Erythroblast (primary cell): ENCODE measurements at places on chromosomes 11 and 22.
A peak's percentile ranks its signal among the peaks of the same experiment; 100 is the strongest.

DNA sequence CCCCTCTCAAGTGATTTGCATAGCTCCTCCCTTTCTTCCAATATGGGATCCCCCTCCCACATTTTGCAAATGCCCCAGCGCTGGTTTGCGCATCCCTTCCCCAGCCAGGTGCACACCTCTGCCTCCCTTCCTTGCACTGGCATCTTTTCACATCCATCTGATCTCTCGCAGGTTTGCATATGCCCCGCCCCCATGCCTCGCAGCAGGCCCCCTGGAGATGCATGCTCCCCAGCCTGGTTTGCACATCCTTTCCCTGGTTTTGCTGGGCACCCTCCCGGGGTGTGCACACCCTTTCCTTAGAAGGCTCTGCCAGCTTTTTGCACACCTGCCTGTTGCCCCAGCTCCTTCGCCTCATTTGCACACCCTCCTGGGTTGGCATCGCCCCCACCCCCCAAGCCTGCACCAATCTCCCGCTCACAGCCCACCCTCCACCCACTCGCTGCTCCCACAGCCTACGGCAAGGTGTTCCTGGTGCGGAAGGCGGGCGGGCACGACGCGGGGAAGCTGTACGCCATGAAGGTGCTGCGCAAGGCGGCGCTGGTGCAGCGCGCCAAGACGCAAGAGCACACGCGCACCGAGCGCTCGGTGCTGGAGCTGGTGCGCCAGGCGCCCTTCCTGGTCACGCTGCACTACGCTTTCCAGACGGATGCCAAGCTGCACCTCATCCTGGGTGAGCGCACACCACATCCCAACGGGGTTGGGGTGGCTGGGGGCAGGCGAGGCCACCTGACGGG lies 917 bp downstream of the RPS6KA4 start:
- peak; percentile 33 for DNase-seq

- no peak for DNase-seq
Measured at GRCh38 chr11:63998558-63999348, 12.5 kb downstream of the OTUB1 start.

GRCh38 chr11:1281974-1282365 lies 27.5 kb downstream of the TOLLIP start:
- no peak for DNase-seq

GRCh38 chr22:19766511-19767426 lies 6.2 kb downstream of the TBX1 start:
- DNase-seq: peak; percentile 53

DNA sequence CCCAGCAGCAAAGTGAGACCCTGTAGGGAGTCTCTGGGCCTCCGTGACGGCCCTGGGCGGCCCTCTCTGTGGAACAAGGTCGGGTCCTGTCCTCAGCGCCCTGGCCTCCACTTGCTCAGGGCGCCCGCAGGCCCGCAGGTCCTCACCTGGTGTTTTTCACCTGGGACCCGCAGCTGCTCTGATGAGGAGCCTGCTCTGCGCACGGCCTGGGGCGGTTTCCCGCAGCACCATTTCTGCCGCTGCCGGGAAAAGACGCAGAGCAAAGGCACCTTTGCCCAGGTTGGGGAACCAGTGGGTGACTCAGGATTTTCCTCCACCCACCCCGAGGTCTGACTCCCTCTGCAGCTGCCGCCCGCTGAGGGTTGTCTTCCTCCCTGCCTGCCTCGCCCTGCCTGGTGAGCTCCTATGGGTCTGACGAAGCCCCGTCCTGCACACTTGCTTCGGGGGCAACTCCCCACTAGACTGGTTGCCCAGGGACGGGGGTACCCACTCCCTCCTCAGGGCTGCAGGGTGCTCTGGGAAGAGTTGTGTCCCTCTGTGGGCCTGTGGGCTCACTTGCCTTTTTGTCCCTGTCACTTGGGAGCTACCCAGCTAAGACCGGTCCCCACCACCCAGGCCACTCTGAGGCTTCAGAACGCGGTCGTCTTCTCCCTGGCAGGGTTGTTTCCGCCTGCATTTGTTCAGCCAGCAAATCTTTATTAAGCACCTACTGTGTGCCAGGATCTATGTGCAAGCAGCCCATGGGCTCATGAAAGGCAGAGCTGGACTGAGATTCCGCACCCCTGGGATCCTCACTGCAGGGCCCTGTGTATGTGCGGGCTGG lies 89.5 kb downstream of the KCNQ1 start:
- no peak for DNase-seq

GRCh38 chr22:38074181-38075104 lies 9.5 kb downstream of the SLC16A8 start:
- no peak for DNase-seq

GRCh38 chr11:120974965-120975364 lies 48.9 kb upstream of the TBCEL start:
- no peak for DNase-seq

GRCh38 chr11:24872186-24872585 lies 375.3 kb downstream of the LUZP2 start:
- no peak for DNase-seq
